ENCODE measurements at places on chromosomes 4 and X.
A peak's percentile ranks its signal among the peaks of the same experiment; 100 is the strongest.

DNA sequence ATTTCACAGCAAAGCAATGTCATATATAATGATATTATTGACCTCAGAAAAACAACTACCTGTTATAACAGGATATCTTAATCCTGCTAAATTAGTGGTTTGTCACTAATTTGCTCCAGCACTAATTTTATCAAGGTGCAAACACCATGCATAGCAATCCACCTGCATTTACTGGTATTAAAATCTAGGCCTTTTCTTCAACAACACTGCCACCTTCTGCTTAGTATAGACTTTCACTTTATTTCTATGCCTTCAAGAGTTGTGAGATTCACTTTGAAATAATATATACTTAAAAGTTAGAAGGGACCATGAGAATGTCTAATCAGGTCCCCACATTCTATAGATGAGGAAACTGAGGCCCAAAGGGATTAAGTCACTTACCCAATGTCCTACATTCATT, 82.1 kb upstream of the IQCM start:
- DNase-seq, result no peak

DNA sequence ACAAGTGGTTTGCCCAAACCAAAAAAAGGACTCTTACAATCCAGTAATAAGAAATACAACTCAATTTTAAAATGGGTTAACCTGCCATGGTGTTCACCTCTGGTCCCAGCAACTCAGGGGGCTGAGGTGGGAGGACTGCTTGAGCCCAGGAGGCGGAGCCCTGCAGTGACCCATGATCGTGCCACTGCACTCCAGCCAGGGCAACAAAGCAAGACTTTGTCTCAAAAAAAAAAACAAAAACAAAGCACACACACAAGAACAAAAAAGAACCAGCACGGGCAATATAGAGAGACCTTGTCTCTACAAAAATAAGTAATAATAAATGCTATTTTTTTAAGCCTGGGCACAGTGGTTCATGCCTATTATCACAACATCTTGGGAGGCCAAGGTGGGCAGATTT, 28.7 kb downstream of the ARAP2 start:
- no peak for DNase-seq

GRCh38 chr4:10527438-10527837, 70.2 kb upstream of the ZNF518B start:
- DNase-seq, result no peak

- no peak for DNase-seq
Measured at GRCh38 chrX:30680618-30681017, 27.4 kb downstream of the GK start.

DNA sequence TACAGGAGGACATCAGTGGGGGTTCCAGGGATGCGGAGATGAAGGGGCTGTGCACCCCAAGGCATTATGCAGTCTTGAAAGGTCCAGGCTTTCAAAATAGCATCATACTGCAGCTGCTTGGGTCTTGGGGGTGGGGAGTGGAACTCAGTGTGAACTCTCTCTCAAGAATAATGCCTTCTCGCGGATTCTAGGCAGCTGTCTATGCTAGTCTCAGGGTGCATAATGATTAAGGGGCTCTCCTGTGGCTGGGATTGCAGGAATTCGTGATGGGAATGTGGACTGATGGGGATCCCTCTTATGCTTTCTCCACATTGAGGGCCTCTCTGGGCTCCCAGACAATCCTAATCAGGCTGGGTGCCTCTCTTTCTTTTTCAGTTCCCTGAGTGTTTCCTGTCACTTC, 172.2 kb upstream of the ARHGAP24 start:
- DNase-seq, result no peak

DNA sequence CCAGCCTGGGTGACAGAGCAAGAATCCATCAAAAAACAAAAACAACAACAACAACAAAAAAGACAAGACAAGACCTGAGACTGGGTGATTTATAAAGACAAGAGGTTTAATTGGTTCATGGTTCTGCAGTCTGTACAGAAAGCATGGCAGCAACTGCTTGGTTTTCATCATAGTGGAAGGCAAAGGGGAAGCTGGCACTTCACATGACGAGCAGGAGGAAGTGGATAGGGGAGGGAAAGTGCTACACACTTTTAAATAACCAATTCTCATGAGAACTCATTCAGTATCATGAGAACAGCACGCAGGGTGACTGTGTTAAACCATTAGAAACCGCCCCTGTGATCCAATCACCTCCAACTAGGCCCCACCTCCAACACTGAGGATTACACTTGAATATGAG, 28.4 kb upstream of the SLC10A7 start:
- no peak for DNase-seq

DNA sequence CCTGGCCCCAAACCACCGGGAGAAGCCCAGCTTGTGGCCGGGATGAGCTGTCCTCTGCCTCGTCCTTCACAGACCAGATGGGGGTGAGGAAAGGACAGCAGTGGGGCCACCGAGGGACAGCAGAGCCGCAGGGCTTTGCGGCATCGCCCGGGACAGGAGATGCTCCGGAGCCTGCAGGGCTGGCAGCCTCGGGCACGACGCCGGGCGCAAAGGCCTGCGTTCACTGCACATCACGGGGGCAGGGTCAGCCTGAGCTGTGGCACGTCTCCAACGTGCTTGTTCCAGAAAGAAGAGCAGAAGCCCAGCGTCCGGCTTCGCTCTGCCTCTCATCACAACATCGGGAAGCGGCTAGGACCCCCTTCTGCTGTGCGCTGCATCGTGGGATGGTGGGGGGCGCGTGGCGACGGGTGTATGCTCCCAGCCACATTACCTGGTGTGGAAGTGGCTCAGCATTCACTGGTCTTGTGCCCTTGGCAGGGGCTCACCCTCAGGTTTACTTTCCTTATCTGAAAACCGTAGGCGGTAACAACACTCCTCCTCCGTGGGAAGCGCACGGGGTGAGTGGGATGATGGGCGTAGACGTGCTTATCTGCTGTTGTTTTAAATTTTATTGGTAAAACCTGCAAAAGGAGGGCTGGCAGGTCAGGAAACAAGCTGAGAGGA, 7.4 kb downstream of the TADA2B start:
- DNase-seq, result no peak

GRCh38 chrX:97898798-97899197, 1015.1 kb downstream of the RPA4 start:
- no peak for DNase-seq

GRCh38 chr4:608236-608635, 17.1 kb upstream of the PDE6B start:
- DNase-seq, result no peak

GRCh38 chr4:78155616-78156105, 98.5 kb downstream of the FRAS1 start:
- no peak for DNase-seq

- DNase-seq, result no peak
Measured at GRCh38 chr4:25258980-25259578, 25.2 kb downstream of the PI4K2B start.

GRCh38 chr4:244471-244870, 60.8 kb downstream of the ZNF732 start:
- DNase-seq, result peak; percentile 71

GRCh38 chr4:38469410-38469809, 194.6 kb upstream of the KLF3 start:
- DNase-seq, result no peak

GRCh38 chr4:59945277-59945676, 1254.8 kb upstream of the ADGRL3 start:
- DNase-seq, result no peak

- no peak for DNase-seq
Measured at GRCh38 chr4:73895201-73896175, 26.3 kb downstream of the CXCL1 start.

DNA sequence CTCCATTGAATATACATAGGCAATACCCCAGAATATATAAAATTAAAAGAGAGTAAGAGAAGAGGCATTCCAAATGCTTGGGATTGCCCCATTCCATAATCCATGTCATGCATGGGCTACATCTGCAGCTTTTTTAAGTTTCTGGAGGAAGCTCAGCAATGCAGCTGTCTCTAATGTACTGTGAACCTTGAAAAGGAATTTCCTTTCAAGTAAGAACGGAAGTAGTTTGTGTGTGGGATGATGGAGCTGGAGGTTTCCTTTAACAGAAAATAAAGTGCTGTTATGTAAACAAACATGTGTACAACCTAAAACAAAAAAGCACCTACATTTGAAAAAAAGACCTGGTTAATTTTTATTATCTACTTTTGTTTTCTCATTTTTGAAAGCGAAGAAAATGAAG, 303.5 kb downstream of the BMPR1B start:
- no peak for DNase-seq

DNA sequence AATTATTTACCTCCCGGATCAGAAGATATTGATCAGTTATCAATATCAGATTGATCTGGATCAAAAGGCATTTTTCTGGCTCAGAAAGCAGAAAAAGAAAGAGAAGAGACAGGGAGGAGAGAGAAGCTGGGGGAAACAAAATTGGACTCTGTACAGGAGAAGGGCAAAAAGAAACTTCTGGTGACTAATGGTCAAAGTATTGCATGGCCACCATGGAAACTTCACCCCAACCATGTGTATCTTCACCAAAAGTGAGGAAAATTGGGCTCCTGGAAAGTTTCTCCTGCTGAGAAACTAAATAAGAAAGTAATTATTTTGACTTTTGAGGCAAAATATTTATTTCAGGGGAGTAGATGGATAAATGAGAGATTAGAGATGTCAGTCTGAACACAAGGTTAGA, 33.9 kb downstream of the RNF150 start:
- no peak for DNase-seq

DNA sequence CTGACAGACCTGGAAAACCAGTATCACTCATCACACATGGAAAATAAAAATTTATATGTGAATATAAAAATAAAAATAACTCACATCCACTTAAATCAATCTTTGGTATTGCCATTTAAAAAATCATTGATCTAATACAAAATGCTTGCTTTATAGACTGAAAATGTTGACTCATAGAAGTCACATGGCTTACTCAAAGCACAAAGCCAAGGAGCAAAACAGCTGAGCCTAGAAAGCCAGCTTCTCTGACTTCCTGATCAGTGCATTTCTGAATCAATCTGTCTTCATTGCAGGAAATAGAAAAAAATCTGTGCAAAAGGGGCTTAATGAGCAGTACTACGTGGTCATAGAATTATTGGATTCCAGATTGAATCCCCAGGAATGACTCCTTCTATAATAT, 176.9 kb upstream of the HS3ST1 start:
- DNase-seq, result no peak

DNA sequence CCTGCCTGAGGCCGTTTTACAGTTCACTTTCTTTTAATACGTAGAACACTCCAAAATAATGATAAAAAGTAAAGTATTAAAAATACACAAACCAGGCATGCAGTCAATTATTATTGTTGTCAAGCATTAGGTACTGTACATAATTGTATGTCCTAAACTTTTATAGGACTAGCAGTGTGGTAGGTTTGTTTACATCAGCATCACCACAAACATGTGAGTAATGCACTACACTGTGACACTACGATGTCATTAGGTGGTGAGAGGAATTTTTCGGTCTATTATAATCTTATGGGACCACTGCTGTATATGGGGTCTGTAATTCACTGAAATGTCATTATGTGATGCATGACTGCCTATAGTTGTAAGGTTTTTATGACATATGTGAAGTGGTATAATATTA, 149.5 kb upstream of the SH3RF1 start:
- DNase-seq, result no peak

DNA sequence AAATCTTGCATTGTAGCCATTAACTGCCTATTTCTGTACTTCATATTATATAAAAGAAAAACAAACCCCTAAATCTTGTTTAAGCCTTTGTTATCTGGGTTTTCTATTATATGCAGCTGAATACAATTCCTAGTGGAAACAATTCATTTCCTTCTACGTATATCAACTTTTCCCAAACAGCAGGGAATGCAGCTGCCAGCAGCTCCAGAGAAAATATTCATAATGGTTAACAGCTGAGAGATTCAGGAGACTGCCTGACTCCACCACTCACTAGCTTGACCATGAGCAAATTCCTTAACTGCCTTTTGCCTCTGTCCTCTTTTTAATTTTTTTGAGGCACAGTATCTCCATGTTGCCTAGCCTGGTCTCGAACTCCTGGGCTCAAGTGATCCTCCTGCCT, 146.2 kb downstream of the SPATA18 start:
- no peak for DNase-seq

DNA sequence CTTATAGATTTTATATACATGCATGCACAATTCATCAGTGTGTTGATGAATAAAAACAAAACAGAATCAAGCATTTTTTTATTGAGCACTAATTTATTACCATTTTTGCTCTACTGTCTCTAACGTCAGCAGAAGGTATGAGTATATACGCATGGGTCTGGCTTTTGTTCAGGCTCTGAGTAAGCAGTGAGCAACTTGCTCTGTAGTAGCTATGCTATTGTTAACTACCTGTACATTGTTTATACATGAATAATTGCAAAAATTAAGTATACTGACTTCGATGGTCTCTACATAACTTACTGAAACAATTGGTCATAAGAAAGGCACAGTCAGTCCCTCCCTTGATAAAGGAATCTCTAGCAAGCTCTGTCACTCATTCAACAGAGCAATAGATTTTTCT, 122.9 kb downstream of the RS1 start:
- DNase-seq, result no peak

GRCh38 chrX:29545878-29546277, 669.5 kb upstream of the MAGEB2 start:
- DNase-seq, result no peak

DNA sequence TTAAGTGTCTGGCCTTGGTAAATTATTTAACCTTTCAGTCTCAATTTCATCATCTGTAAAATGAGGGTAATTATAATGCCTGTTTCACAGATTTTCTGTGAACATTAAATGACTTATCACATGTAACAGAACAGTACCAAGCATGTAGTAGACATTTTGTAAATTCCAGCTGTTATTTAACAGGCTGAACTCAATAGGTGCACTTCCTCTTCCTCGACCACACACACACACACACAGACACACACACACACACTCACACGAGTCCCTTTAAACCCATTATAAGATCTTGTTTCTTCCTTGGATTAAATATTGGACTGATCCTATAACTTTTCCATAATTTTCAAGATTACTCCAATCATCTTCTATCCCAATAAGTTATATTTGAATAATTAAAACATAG, 53.4 kb upstream of the COL25A1 start:
- DNase-seq, result no peak

- DNase-seq, result no peak
Measured at GRCh38 chr4:167885872-167886271, 206.5 kb upstream of the ANXA10 start.

DNA sequence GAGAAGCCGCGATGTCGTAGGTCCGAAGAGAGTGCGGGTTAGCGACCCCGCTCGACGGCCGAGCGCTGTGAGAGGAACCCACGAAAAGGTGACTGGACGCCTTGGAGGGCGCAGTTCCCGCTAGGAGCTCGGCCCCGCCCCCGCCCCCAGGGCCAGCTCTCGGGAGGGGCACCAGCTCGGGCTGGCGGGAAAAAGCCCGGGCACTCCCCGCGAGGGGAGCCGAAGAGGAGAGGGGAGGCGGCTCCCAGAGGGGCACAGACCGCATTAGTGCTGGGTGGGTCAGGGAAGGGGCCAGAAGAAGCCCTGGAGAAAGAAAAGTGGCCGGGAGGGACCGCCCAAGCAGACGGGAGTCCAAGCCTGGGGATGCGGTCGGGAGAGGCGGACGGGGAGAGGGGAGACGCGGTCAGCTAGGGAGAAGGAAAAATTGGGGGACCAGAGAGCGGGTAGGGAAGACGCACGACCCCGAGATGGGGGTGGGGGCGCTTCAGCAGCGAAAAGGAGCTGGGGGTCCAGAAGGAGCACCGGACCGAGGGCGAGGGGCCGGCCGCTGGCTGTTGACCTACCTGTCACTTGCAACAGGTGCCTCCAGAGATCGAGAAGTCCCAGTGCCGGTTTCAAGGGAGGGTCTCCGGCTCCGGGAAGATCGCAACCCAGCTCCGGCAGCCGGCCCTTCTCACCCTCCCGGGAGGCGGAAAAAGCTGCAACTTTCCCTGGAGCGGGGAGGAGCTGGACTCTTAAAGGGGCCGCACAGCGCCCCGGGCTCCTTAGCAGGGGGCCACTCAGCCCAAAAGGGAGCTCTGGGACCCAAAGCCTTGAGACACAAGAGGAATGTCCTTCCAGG, at the start of gene SYTL4:
Gene SYTL4, minus strand, starts transcription at position 681 of the 841 bp plus-strand sequence. CDS start 30,084 bp downstream, outside the sequence.
- DNase-seq, result no peak

Measured in activated CD8-positive, alpha-beta memory T cell treated with anti-CD3 and anti-CD28 coated beads, Interleukin-2, amount 50 U/mL, for 48 hours (primary cell).